Fibroblast of the aortic adventitia (primary cell): ENCODE measurements at places on chromosomes 7 and 10. TPM values are rescaled to one million over a fixed set of nuclear protein-coding genes. Genes with fewer than 3 reads are reported as not detected.

UPK3B gene
- 0.16 and 0.18 TPM in 2 replicates for total RNA-seq

KCP gene
- total RNA-seq, result 0.09 and 1.6 TPM in 2 replicates

PLXDC2 gene
- 3.2 and 11.2 TPM in 2 replicates for total RNA-seq

GRCh38 chr7:42689626-42690025 is 222.2 kb downstream of the C7orf25 start:
- no peak for DNase-seq

DNA sequence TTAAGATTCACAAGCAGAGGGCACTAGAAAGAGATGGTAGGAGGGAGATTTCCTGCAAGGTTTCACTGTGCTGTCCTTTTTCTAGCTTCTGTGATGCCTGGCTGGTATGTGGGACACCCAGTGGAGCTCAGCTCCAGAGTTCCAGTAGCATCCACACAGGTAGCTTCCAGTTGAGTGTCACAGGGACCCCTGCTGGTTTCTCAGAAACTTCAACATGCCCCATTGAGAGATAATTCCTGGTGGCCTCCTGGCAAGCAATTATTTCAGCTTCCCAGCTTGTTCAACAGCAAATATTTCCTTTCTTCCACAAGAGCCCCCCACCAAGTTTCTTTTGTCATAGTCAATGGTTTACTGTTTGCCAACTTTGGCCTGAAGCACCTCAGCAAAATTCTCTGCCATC is 858.7 kb downstream of the REEP3 start:
- DNase-seq, result no peak

DNA sequence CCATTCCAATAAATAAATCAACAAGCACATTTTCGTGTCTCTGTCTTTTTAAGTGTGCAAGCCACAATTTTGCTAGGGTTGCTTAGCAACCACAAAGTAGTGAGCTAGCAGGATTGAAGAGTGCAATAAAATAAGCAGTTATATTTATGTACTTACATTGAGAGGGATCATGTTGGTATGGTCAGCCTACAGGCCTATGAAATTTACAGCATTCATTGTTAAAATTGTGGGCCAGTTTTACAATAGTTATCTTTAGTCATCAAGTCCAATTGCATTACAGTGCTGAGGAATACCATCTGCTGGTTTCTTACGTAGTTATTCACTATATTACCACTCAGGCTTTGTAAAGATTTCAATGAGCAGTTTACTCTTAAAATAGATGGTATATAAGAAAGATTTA is 192.5 kb upstream of the POT1 start:
- DNase-seq, result peak; percentile 42

- DNase-seq, result no peak
Measured at GRCh38 chr10:36500266-36500665, 625.1 kb upstream of the ANKRD30A start.

DNA sequence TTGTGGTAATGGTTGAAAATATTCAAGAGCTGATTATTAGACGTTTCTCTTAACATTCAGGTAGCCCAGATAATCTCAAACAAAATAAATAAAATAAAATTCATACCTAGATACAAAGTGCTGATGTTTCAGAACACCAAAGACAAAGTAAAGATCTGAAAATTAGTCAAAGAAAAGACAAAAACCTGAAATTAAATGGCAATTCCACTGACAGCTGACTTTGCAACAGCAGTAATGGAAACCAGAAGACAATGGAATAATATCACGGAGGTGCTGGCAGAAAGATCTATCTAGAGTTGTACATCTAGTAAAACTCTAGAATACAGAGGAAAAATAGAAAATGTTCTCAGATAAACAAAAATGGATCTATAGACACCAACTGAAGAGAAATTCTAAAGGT is 58.0 kb upstream of the IKZF1 start:
- no peak for DNase-seq

- no peak for DNase-seq
Measured at GRCh38 chr7:151631570-151631952, 111.9 kb upstream of the RHEB start.

DNA sequence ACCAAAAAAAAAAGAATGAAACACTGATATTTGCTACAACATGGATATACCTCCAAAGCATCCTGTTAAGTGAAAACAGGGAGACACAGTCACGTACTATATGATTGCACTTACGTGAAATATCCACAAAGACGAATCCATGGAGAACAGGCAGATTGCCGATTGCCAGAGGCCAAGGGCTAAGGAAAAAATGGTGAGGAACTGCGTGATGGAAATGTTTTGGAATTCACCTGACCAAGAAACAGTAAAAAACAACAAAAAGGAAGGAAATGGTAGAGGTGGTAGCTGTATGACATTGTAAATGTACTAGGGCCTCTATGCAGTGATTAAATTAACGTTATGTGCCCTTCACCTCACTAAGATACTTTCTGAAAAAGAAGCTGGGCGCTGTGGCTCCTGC is 44.1 kb upstream of the GTF2IRD1 start:
- DNase-seq, result no peak

DNA sequence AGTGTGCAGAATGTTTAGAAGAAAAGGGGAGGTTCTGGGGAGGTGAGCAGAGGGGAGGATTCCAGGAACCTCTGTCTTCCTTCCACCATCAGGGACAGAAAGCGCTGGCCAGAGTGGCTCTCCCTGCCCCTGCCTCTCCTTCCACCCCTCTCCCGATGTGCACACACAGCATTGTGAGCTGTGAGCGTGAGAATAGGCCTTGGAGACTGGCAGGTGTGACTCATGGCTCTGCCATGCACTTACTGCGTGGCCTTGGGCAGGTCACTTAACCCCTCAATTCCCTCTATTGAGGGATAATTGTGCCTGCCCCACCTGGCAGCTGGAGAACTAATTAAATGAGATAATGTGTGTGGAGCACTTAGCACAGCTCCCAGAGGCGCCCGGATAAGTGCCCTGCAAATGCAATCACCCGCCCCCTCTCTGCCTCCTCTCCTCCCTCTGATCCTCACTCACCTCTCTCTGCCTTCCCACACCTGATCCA is 115.4 kb downstream of the ZMIZ1 start:
- DNase-seq, result peak; percentile 65

DNA sequence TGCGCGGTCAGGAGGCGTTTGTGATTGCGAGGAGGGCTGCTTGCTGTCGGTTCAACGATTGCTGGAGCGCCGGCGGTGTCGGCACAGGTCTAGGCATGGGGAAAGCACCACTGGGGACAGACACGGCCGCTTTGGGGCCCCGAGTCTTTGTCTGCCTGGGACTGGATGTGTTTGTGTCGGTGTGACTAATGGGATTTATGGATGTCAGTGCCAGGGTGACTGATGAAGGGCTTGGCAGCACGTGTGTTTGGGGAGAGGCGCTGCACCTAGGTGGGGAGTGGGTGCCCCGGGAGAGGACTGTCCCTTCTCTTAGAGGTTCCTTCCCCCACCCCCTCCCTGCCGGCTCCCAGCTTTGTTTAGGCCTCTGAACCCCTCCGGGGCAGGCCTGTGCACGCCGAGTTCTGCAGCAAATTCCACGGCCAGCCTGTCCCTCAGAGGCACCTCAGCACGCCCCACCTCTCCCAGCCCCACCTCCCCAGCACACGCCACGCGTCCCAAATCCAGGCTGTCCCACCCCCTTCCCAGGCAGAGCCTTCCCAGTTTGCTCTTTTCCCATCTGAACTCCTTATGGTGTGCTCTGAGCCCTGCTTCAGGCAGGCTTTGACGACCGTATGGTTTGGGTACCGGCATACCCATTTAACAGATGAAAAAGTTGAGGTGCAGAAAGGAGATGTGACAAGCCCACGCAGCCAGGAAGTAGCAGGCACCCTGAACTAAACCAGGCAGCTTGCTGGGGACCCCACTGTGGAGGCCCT is 6.4 kb upstream of the TNRC18 start:
- peak; percentile 68 for DNase-seq

- DNase-seq, result no peak
Measured at GRCh38 chr10:9060314-9060713, 1005.8 kb downstream of the GATA3 start.

DNA sequence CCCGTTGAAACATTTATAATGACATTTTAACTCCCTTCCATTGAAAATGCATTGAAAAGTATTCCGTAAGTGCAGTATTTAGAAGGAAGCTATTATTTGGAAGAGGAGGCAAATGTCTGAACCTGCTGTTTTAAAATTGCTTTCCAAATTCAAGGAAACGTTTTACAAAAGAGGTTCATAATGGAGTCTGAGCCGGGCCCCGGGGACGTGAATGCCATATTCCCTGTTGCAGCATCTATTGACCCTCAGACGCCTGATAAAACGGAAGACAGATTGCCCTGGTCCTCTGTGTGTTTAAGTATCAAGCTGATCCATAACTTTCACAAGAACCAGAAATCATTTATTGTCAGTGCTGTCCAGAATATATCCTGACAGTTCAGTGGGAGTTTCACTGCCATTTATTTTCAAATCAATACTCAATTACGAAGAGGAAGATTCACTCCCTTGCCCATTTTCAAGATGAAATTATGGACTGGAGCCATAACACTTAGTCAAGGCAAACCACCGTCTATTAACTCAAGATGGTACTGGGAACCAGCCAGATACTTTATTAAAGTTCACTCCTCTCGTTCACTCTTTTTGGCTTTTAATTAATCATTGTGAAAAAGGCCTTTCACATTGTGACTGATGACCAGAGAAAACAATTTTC is 435.7 kb upstream of the PFKP start:
- no peak for DNase-seq

DNA sequence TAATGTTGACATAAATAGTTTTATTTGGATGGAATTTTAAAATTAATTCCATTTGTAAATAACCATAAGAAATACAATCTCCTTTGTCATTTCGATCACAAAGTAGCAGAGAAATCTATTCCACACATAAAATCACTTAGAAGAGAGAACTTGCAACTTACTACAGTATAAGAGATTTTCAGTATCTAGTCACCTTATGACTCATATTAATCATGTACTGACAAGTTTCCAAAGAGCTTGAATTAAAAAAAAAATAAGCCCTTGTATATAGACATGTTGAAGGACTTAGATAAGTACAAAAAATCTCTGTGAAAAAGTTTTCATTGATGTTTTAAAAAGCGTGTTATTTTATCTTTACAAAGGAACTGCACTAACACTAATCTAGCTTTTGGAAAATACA is 207.1 kb upstream of the ETV1 start:
- DNase-seq, result peak; percentile 26

GRCh38 chr7:42097752-42098151 is 139.3 kb downstream of the GLI3 start:
- peak; percentile 78 for DNase-seq
